Stimulated activated CD8-positive, alpha-beta memory T cell treated with anti-CD3 and anti-CD28 coated beads, Interleukin-2, amount 100 ng/mL, for 1 hour (primary cell): ENCODE measurements at places on chromosomes 11 and 22.

- DNase-seq, result no peak
These were observed 103.8 kb upstream of the PARVA start for GRCh38 chr11:12273618-12273995.

DNA sequence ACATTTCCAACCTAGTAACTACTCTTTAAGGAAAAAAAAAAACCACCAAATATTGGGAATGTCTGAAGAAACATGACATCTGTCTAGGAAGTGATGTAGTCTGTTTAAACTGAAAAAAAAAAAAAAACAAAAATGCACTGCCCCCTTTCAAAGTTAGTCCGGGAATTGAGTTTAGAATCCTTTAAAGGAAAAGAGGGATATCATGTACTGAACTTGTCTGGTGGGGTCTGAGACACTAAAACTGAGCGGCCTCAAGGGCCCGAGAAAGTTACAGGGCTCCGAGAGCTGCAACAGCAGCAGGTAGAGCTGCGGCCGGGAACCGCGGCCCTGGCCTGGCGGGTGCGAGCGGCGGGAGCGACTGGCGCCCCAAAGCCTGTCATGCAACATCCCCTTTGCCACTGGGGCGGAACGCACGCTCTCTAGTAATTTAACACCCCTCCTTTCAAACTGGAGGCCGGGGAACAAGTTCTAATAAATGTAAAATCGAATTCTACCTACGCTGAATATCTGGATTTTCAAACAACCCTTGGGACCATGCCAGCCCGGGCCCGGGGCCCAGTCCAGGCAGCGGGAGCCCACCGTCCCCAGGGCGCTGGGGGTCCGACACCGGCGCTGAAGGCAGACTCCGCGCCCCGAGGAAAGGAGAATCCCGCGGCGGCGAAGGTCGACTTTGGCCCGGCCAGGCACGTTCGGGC, 736 bp downstream of the RDX start:
- DNase-seq, result peak; percentile 11

- no peak for DNase-seq
These were observed 31.6 kb downstream of the RBX1 start for GRCh38 chr22:40982482-40983385.

- no peak for DNase-seq
These were observed 15.6 kb downstream of the PISD start for GRCh38 chr22:31646186-31647019.

DNA sequence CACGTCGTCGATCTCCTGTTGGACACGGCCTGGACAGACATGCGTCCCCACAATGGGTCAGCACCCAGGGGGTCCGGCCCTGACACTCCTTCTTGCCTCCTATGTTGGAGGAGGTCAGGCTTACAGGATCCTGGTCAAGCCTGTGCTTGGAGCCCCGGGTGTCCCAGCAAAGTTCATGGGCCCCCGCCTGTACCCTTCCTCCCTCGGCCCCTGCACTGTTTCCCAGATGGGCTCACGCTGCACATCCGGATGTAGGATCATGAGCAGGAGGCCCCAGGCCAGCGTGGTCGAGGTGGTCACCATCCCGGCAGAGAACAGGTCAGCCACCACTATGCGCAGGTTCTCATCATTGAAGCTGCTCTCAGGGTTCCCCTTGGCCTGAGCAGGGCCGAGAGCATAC, 3.0 kb downstream of the CYP2D6 start:
- no peak for DNase-seq

DNA sequence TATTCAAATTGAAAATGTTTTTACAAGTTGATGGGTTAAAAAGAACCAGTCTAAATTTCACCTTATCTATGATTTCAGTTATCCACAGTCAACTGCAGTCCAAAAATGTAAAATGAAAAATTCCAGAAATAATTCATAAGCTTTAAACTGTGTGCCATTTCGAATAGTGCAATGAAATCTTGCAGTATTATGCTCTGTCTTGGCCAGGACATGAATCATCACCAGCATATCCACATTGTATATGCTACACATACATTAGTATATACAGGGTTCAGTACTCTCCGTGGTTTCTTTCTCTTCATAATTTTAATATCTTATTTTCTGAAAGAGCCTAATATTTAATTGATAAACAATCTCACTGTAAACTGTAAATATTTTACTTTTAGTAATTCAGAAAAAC, 45.9 kb downstream of the ARHGAP32 start:
- no peak for DNase-seq

DNA sequence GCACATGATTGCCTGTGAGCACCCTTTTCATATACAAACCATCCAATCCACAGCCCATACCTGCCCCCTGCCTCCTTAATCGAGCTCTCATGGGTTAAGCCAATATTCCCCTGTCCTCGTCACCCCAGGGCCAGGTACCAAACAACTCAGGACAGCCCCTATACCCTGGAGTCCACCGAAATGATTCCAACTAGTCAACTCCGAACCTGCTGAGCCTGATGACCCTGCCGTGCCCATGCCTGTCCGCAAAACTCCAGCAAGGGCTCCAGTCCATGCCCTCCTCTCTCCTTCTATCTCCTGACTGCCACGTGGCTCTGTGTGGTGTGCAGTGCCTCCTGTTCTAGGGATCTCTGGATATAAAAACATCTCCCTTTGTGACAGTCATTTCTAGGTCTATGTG, 35.5 kb upstream of the SYT13 start:
- DNase-seq, result no peak

DNA sequence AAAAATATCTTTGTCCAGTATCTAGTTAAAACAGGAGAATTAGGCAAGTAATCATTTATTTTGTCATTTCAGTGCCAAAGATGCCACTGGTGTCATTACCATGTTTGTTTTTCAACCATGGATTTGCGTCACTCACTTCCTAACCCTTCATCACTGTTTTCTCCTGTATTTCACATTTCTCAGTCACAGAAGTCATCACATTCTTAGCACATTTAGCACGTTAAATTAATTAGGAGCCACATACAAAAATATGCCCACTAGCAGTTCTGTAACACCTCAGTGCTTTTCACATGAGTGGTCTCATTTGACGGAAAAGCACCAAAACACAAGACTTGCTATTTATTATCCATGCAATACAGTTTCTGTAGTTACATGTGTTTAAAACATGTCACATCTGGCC, 546.0 kb downstream of the METTL15 start:
- DNase-seq, result no peak

DNA sequence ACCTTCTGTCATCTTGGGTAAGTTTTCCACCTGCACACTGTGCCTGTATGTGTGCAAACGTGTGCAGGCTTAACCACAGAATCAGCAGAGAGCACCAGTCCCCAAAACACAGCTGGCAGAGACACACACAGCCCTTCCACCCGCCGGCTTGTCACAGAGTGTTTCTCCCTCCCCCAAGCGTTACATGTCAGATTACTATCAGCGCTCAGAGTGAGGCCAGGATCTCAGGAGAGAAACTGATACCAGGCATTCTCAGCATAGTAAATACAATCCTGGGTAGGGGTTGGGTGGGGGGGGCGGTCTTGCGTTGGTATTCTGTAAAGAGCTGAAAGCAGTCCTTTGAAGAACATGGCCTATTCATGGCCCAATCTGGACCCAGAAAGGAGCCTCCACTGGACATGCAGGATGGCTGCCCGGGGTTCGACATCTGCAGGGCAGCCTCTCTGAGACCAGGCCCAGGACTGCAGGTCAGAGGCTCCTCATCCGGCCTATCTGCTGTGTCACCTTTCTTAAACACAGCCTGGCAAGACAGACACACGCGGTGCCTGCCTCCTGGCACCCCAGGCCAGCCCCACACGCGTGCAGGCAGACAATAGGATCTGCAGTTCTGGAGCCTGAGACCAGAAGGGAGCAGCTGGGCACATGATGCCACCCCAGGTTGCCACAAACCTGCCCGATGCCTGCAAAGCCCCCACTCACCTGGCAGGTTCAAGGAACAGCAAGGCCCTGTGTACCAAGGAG, 1.7 kb downstream of the OSBPL5 start:
- DNase-seq, result no peak

DNA sequence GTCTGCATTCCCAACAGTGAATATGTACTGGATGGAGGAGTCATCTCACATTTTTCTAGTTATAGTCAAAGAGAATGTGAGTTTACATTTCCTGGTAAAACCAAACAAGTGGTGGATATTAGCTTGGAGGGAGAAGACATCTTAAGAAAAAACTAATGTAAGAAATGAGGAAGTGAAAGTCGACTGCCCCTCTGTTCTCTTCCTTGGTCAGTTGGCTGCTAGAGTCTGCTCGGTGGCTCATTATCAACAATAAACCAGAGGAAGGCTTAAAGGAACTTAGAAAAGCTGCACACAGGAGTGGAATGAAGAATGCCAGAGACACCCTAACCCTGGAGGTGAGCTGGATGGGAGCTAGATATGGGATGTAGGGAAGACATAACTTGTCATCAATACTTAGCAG, 5.8 kb downstream of the SLC22A9 start:
- no peak for DNase-seq

GRCh38 chr22:20562607-20563465, 55.4 kb downstream of the MED15 start:
- DNase-seq, result no peak

GRCh38 chr11:32034149-32034548, 56.7 kb upstream of the RCN1 start:
- DNase-seq, result no peak

GRCh38 chr11:112226831-112227401, 688 bp downstream of the PTS start:
- DNase-seq, result no peak

- DNase-seq, result no peak
These were observed 894.8 kb downstream of the TBC1D22A start for GRCh38 chr22:47657224-47657623.

- no peak for DNase-seq
These were observed 70.5 kb downstream of the RPUSD4 start for GRCh38 chr11:126140926-126141280.

DNA sequence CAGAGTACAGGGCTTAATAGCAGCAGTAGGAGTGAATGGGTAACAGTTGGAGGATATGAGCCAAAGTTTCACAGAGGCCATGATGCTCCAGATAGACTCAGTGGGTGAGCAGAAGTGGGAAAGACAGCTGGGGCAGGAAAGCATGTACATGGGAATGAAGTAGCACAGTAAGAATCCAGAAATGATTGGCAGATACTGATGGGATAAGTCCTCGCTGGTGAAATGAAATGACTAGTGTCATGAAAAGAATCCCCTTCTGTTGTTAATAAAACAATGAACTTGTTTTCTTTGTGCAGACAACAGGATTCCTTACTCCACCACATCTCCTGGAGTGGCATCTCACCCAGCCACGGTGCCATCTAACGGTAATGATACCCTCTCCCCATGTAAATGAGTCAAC, 17.4 kb upstream of the PANX1 start:
- DNase-seq, result no peak

DNA sequence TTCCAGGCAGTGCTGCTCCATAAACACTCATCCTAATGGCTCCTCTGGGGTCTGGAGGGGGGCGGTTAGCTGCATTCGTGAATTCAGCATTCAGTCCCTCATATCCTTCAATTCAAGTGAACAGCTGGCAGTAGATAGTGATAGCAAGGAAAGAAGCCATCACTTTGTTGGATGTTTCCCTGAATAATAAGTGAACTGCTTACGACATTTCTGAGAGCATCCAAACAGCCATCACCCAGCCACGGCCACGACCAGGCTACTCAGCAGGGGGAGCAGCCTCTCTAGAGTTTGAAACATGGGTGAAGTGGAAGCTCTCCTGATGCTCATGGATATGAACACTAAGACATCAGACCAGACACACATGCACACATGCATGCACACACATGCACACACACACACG, 163.6 kb downstream of the NTM start:
- no peak for DNase-seq

GRCh38 chr11:43399983-43400630, 41.4 kb downstream of the TTC17 start:
- no peak for DNase-seq

DNA sequence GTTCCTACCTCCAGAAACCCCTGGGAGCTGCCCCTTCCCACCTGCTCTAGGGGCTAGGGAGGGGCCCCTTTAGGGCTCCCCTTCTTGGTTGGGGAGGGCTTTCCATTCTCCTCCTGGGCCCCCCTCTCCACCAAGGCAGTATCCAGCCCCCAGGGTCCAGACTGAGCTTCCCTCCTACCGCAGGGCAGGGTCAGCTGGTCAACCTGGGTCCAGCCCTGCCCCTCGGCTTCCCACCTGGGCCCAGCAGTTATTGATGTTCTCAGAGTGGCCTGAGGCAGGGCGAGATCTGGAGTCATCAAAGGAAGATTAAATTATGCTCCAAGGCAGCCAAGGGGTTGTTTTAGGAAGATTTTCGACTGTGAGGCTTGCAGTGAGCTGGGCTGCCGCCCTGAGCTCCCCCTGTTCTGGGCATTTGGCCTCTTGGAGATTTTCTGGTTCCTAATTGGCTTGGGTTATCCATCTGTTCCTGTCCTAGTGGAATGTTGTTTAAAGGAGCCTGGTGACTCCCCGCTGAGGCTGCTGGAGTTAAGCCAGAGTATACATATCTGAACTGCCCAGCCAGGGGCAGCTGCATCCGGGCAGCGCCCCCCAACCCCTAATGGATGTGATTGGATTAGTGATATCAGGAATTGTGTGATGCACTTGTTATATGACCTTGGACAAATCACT, 1.8 kb upstream of the SLC22A8 start:
- no peak for DNase-seq

- DNase-seq, result no peak
These were observed 2.8 kb upstream of the ROBO4 start for GRCh38 chr11:124900464-124900863.

DNA sequence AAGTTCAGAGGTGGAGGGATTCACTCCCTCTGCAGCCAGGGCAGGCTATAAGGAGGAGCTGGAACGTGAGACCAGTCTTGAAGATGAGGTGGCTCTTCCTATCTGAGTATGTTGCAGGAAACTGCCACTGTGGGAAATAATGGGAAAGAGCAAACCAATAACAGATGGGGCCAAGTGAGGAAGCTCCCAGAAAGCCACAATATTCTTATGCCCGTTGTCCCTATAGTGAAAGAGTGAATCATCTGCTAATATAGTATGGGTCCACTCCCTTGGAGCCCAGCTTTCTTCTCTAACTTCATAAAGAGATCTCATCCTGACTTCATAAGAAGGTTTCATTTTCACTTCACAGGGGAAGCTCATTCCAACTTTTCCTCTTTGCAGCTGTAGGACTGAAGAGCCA, 206.4 kb downstream of the BLID start:
- DNase-seq, result no peak

DNA sequence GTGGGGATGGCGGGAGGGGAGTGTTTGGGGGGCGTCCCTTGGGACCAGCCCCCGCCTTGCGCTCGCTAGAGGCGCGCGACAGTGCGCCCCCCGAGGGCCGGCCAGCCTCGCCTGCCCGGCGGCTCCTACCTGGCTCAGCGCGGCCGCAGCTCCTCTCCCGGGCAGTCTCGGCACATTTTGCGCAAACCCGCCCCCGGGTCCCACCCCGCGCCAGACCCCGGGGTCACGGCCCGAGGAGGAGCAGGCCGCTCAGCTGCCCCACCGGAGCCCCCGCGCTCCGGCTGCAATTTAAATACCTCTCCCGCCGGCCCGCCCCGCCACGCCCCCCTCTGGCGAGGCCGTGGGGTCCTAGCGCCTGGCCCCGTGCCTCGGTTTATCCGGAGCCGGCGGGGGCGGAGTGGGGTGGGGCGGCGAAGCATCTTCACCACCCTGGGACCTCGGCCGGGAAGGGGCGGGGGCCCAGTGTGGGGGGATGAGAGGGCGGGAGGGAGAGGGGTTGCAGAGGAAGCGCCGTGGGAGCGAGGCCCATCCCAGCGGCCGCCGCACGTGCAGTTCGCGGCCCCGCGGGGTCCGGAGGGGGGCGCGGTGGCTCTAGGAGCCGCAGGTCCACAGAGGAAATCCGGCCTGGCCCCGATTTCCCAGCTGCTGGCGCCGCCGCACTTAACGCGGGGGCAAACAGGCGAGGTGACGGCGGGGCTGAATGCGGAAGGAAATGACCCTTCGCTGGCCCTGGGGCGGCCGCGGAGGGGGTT, at the start of gene LRRC32:
LRRC32 (minus strand) TSS at position 263 of the 752 bp plus-strand sequence. CDS start 4,793 bp downstream, outside the sequence.
- DNase-seq, result no peak

- DNase-seq, result peak; percentile 74
These were observed 8.4 kb upstream of the SLC22A8 start for GRCh38 chr11:63023841-63024648.
